ENCODE measurements at places on chromosomes 4 and X.

- DNase-seq = peak; percentile 12
These were observed 35.3 kb upstream of the SPRY1 start for GRCh38 chr4:123361195-123361861.

DNA sequence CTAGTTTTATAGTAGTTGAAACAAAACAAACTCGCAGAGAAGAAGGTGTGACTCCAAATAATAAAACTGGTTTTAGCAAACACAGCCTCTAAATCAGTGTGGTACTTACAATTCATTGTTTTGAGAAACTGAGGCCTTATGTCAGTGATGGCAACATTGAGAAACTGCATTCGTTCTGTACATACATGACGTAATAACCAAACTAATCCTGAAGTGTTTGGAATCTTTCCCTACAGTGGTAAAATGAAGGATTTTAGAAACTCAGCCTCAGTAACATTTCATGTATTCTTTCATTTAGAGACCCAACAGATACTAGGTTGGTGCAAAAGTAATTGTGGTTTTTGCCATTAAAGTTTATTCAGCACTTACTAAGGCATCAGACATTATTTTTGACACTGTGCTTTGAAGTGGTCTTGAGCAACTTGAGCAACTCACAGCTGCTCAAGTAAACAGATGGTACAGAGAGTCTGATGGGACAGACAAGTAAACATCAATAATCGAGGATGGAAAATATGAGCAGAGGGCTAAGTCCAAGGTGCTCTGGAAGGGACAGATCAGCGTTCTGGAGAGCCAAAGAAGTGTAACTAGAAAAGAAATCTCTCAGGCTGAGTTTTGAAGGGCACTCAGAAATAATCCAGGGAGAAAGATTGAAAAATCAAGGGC is 390.8 kb upstream of the BOD1L1 start:
- no peak for DNase-seq

DNA sequence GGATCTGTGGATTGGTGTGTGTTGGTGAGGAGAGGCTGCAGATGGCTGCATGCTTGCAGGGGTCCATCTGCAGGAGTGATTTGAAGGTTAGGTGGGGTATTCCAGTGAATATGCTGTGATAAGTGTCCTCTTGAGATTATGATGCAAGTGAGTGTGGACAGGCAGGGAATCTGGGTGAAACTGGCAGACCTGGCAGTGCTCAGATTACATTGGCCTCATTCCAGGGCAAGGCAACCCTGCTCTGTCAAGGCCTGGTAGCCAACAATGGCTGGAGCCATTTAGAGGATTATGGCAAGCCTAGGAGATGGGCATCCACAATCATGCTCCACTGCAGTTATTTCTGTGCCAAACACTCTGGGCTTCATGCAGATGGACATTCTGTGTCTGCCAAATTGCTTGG is 113.9 kb downstream of the RTL3 start:
- DNase-seq = no peak

GRCh38 chrX:105821471-105822121 is 743 bp upstream of the NRK start:
- DNase-seq = no peak

DNA sequence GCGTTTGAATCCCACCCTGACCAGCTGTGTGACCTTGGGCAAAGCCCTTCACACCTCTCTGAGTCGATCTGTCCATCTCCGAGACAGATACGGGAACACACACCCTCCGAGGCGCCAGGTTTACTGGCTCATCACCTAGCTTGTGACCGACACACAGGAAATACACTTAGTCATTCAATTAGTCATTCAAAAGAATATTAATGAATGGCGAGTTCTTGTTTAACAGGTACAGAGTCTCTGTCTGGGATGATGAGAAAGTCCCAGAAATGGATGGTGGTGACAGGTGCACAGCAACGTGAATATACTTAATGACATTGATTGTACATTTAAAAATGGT is 80.6 kb downstream of the PPP2R2C start:
- DNase-seq = no peak

DNA sequence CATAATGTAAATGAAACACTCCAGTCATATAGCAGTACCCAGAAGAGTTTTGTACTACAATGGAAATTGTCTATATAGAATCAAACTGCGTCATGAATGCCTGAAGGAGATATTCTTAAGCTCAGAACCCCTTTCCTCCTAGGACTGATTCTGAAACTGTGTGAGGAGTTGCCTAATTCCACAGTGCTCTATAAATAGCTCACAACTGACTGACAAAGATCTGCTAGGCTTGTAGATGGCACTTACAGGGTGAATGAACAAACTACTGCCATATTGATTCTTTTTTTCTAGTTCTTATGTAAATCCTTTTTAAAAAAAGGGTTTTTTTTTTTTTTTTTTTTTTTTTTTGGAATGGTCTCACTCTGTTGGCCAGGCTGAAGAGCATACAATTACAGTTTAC is 30.1 kb upstream of the UGT2B17 start:
- no peak for DNase-seq

GRCh38 chrX:140149761-140150160 is 184.4 kb upstream of the CXorf66 start:
- no peak for DNase-seq

GRCh38 chr4:42144028-42144427 is 8.4 kb downstream of the BEND4 start:
- DNase-seq = no peak

DNA sequence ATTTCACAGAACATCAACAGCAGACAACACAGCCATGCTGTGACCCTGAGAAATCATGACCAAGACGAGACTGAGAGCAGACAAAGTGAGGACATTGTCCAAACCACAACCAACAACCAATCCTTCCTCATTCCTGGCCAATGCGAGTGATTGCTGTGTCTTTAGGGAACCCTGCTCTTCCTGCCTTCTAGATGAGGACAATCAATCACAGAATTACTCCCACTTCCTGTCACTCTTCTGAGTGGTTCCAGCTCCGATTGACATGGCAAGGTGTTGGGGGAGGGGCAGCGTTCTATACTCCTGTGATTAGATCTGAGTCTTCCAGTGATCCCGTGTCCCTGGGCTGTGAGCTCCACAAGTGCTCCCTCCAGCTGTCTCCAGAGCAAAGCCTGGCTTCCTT is 227.8 kb downstream of the STIM2 start:
- DNase-seq = peak; percentile 49

DNA sequence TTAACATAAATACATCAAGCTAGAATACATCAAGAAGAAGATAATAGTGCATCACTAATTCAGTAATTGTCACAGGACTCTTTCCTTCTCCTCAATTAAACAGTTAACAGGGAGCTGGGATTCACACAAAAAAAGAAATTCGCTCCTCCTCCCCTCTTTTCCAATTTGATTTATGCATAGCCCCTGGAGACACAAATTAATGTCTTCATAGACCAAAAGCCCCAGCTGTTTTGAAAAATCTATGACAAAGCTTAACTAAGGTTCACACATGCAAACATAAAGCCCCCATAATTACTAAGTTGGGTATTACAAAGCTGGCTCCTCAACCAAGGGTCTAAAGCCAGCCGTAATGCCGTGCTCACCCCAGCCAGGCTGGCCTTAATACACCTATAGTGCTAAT is 61.2 kb downstream of the ENOX2 start:
- DNase-seq = no peak

- no peak for DNase-seq
These were observed 71.8 kb downstream of the RAPGEF2 start for GRCh38 chr4:159174645-159175084.

- peak; percentile 9 for DNase-seq
These were observed 229.6 kb upstream of the AGTR2 start for GRCh38 chrX:115940888-115941332.

DNA sequence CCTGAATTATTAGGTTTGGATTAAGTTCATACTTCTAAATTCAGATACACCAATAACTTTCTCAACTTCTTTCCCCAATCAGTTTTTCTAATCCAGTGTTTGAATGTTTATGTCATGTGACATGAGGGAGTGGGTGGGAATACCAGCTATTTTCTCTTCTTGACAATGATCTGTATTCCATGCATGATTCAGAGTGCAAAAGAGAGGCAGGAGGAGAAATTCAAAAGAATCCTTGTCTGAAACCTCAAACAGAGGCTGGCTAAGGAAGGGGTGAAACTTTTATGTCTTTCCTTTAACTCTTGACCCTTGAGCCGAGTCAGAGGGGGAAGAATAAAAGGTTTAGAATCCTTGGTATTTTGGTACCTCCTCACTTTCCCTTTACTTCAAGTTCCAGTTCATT is 544.7 kb downstream of the SPRY1 start:
- DNase-seq = no peak

DNA sequence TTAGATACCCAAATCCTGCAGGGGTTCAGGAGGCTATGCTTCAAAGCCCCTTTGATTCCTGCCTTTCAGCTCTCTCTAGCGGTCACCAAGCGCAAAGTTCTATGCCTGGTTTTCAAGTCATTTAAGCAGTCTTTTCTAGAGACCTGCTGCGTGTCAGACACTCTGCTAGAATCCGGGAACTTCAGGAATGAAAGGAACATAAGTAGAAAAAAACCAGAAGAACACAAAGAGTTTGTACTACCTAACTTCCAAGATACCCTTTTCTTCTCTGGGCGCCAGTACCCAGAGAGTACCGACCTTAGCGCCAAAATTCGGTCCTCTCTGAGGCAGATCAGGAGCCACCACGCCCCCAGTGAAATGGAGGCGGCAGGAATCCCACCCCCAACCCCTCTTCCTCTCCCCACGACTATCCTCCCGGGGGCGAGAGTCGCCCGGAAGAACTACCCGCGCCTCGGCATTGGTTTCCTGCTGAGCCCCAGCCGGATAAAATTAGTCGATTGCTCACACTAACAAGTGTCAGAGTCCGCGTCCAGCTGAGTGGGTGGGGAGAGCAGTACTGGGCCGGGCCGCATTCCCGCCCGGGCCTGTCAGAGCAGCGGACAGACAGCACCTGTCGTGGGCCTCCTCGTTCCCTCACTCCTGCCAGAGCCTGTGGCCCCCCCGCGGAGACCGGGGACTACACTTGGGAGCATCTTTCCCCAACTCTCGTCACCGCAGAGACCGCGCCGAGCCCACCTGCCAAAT is 78.8 kb downstream of the RLIM start:
- DNase-seq = peak; percentile 75

Measured in inflammatory macrophage treated with lipopolysaccharide for 1 hour (primary cell).